NCI-H1105 (cell line): ENCODE measurements at places on chromosomes 7 and 10.

- no peak for DNase-seq
These were observed 203.2 kb downstream of the GFRA1 start for GRCh38 chr10:116069856-116070255.

GRCh38 chr10:98269435-98269912 is 1.5 kb upstream of the LOXL4 start:
- DNase-seq, result no peak

- no peak for DNase-seq
These were observed 67.9 kb downstream of the ADCY1 start for GRCh38 chr7:45642044-45642443.

DNA sequence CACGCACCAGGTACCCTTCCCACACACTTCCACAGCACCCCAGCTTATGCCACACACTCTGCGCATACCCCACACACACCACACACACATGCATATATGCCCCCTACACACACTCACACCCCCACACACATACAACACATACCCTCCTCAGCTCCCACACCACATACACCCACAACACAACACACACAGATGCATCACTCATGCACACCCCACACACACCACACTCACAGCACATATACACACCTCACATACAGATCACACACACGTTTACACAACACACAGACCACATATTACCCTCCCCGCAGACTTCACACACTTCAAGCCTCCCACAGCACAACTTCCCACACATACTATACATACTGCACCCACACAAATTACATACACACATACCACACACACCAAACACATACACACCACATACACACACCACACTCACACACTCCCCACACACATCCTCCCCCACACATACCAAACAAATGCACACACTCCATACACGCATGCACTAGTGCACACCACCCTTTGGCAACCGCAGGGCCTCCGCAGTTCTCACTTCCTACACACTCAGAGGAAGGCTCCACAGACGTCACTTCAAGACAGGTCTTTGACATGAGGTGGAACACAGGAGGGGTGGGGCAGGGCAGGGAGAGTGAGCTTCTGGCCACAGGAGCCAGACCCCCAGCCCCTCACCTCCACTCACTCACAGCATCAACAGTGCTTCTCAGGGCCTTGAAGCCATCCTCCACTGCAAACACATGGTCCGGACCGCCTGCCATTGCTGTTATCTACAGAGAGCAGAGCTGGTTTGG is 18.5 kb upstream of the ANTXRL start:
- no peak for DNase-seq
